ENCODE measurements at places on chromosomes 6 and 20. TPM values are rescaled to one million over a fixed set of nuclear protein-coding genes. Genes with fewer than 3 reads are reported as not detected.

GRCh38 chr6:168294901-168295300, 24.7 kb downstream of the DACT2 start:
- no peak for DNase-seq

- DNase-seq: no peak
Observed at GRCh38 chr20:44886828-44887227, 1.3 kb downstream of the YWHAB start.

DNA sequence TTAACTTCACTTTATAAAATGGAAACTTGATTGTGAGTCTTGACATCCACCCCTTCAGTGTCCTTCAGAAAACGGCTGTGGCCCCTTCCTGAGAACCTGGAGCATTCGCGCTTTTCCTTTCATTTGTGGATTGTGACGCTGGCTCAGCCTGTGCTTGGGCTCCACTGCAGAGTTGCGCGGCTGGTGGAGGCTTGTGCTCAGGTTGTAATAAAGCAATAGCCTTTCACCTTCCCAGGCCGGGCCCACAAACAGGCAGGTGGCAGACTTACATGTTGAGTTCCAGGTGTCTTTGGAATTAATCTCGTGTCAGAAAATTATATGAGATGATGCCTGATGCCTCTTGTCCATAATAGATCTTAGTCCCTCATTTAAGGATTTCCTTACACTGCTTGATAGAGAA, 199.9 kb downstream of the CDH4 start:
- no peak for DNase-seq

- no peak for DNase-seq
Observed at GRCh38 chr6:109340811-109341210, 41.5 kb downstream of the CD164 start.

DNA sequence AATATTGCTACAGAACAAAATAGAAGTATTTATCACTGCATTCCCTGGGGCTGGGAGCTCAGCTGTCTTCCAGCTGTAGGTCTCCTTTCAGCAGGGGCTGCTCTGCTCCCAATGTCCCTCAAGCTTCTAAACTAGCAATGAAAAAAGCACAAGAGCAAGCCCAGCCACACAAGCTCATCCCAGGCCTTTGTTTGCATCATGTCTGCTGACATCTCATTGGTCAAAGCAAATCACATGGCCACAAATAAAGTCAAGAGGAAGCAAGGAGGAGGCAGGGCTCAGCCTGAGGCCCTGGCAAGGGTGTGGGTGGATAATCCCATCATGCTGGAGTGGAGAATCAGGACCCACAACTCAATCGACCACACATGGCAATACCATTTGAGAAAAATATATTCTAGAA, 2.2 kb upstream of the BFSP1 start:
- no peak for DNase-seq

Gene SEMG1
- not detected for total RNA-seq

Gene RIPOR2
- 296 TPM for total RNA-seq

GRCh38 chr6:158780246-158780884, 38.8 kb downstream of the EZR start:
- DNase-seq: no peak

Gene CDS2
- total RNA-seq: 86.9 TPM

Gene KCNK16
- not detected for total RNA-seq

DNA sequence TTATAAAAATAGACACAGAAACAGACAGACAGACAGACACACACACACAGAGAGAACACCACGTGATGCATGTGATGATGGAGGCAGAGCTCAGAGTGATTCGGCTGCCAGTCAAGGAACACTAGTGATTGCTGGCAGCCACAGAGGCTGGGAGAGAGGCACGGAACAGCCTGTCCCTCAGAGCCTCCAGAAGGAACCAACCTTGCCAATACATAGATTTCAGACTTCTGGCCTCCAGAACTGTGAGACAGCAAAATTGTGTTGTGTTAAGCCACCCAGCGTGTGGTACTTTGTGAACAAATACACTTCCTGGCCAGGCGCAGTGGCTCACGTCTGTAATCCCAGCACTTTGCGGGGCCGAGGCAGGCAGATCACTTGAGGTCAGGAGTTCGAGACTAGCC, 9.5 kb upstream of the PARD6B start:
- no peak for DNase-seq

DNA sequence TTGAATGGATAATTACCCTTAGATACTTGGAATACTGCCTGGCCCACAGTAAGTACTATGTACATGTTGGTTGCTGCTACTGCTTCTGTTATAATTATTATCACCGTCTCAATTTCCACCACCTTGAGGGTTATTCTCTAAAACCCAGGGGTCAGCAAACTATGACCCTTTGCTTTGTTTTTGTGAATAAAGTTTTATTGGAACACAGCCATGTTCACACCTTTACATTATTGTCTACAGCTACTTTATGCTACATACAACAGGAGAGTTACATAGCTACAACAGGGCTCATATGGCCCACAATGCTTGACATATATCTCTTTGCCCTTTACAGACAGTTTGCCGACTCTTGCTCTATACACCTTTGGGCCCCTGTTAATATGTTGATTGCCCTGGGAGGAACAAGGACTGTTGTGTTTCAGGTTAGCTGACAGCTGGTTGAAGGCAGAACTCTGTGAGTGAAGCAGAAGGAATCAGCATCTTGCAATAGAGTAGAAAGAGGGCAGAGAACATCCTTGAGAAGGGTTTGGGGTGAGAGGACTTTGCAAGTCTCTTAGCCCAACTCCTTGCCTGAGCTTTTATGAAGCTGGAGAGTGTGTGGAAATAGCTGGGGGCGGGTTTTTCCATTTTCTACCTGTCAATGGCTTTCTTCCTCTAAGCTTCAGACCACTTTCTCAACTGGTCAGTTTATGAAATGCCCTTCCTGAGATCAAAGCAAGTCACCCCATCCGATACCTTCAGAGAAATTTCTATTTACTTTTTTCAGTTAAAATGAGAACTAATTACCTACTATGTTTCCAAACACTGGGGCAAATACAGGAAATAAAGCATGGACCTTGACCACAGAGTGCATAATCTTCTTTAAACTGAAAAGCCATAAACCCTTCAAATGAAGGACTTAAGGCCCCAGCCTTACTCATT, 3.5 kb upstream of the MEP1A start:
- no peak for DNase-seq

DNA sequence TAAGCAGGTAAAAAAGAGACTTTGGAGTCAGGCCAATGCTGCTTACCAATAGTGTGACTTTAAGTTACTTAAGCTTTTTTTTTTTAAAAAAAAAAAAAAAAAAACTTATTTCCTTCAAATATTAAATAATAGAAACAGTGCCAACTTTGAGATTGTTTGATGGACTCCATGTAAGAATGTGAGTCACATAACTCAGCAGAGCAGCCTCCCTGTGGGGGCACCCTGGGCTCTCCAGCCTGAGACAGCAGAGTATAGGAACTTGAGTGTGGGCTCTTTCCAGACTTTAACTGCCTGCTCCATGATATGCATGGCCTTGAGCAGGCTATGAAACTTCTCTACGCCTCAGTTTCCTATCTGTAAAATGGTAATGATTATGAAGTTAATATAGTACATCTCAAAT, 113.3 kb upstream of the SAMD5 start:
- DNase-seq: no peak

DNA sequence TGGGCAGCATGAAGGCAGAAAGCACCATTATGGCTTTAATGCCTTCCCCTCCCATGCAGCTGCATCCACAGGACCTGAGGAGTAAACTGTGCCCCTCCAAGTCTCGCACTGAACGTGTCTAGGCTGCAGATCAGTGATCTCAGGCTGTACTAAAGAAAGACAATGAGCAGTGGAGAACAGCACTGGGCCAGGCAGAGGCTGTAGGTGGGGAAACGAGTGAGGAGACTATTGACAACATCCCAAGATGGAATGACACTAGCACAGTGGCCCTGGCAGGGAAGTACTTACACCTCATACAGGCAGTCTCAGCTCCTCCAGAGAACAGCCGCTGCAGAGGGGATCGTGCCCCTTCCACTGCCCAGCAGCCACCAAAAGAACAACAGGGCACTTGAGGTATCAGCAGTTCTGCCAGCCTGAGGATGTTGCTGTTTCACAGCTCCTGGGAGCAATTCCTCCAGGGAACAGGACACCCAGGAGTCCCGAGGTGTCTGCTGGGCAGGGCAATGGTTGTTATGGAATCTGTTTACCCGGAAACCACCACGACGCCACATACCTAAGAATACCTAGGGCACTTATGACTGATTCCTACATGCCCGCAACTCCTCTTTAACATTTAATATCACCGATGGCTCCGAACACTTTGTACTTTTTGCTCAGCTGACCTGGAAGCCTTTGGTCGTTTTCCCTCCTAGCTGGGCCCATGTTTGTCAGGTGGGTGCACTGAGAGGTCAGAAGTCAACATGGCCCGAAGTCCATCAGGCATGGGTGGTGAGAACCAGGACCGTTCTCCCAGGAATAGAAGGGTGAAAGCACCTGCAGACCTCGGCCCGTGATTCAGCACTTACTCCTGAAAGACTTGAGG, 79.1 kb downstream of the SLC22A23 start:
- DNase-seq: no peak

GRCh38 chr6:93721386-93722048, 302.2 kb upstream of the EPHA7 start:
- no peak for DNase-seq

- no peak for DNase-seq
Observed at GRCh38 chr6:53426667-53427270, 78.0 kb upstream of the ELOVL5 start.

DNA sequence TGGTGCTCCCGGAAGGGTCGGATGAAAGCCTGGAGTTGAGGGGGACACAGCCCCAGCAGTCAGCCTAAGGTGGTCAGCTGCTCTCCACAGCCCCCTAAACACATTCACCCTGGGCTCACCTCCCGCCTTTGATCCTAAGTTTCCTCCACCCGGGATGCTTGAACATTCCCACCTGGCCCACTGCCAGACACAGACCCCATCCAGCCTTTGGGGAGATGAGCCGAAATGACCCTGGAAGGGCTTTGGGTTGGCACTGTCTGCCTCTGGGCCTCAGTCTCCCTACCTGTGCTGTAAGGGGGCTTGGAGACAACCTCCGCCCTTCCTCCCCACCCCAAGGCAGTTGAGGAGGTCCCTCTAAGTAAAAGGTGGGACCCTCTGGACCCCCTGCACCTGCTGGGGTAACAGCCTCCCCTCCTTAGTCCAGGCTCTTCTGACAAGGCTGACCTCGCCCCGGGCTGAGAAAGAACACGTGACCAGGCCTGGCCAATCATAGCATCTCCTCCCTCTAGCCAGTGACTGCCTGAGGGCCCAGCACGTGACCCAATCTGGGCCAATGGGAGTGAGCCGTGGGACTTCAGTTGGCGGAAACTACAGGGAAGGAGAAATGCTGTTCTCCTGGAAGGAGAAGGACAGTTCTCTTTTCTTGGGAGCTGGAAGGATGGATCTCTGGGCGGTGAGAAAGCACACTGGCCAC, 16.9 kb upstream of the UBE2V1 start:
- DNase-seq: no peak

Gene ADTRP
- 43.4 TPM for total RNA-seq

Gene KCNS1
- total RNA-seq: not detected

DNA sequence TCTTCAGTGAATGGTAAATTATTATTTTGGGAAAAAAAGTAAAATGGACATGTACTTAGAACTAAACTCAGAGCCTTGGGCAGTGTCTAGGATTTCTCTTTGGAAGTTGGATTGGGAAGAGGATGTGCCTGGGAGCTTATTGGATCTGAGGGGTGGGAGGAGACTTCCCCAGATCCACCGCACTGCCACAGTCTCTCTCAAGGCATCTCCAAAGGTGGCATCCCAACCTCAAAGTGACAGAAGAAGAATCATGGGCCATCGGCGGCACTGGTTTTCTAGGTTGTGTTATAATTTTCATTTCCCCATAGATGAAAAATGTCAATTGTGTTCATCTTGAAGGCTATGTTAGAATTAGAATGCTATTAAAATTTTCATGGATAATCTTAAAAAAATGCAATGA, 66.8 kb upstream of the CD93 start:
- DNase-seq: no peak

- DNase-seq: no peak
Observed at GRCh38 chr20:14142171-14142570, 146.9 kb downstream of the MACROD2 start.

Gene HLA-G
- 0.85 TPM for total RNA-seq

GRCh38 chr6:30670760-30671527, 1.9 kb downstream of the DHX16 start:
- DNase-seq: no peak

DNA sequence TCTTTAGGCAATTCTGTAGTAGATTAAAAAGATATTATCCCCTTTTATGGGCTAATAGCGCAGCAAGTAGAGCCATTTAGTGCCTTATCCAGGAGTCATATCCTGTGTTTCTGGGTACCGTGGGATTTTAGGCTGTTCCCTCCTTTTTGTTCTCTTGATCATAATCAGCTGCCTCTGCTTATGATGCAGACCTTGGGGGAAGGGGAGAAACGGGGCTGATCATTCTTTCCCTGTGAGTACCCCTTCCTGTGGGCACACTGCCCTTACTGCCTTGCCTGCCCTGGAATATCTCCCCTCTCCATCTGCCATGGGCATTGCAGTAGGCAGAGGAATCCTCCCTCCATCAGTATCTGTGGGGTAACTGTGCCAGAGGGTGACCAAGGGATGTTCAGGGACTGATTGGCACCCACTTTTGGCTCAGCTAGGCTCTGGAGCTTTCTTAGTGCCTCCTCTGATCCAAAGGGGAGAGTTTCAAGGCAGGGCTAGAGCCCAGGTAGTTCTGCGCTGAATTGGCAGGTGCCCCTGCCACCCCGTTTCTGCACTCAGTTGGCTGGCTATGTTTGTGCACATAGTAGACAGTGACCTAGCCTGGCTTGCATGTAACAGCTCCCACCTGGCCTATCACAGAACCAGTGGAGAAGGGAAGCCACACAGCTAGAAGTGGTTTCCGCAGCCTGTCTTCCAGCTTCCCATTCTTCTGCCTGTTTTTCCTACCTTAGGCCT, 103.3 kb downstream of the FIG4 start:
- DNase-seq: no peak

DNA sequence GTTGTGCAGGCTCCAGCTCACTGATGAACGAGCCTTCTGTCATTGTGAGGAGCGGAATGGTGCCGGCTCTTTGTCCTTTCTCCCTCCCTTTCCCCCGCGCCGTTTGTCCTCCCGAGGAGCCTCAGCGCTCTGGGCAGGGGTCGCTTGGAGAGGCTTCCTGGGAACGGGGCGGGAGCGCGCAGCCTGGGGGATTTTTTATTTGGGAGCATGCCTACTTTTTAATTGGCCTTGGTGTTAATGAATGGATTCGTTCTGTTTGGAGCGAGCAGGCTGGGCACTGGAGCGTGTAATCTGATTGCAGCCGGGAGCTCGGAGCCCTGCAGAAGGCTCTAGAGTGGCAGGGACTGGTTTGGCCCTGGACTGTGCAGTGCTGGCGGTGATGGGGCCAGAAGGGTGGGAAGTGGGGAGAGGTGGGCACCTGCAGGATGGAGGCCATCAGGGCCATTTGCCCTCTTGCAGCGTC, 118.8 kb downstream of the CDH4 start:
- DNase-seq: no peak

Gene WFDC5
- total RNA-seq: not detected

Gene TINAG
- total RNA-seq: not detected

DNA sequence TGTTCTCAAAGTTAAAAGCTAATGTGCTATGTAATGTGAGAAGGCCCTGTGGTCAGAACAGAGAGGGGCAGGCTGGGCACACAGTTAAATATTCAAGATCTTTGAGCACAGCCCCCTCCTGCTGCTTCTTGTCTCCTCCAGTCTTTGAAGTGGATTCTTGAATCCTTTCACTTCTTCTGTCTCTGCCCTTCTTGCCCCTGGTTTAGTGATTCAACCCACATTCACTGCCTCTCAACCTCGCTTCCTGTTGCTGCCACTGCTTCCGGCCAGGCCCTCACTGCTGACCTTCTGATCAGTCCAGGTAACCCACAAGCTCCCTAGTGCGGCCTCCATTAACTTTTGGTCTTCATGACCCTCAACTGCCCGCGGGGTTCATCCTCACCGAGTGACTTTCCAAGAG, 417.3 kb upstream of the NOX3 start:
- no peak for DNase-seq
